ENCODE measurements at places on chromosomes 1 and 21.

GRCh38 chr1:70504821-70505193 lies 93.7 kb downstream of the CTH start:
- H3K36me3 ChIP-seq: no peaks in the 10 kb centered on the region
- DNase-seq: no peak
- H3K27ac ChIP-seq: no peak overlapping the region
- H3K4me3 ChIP-seq: no peak overlapping the region

DNA sequence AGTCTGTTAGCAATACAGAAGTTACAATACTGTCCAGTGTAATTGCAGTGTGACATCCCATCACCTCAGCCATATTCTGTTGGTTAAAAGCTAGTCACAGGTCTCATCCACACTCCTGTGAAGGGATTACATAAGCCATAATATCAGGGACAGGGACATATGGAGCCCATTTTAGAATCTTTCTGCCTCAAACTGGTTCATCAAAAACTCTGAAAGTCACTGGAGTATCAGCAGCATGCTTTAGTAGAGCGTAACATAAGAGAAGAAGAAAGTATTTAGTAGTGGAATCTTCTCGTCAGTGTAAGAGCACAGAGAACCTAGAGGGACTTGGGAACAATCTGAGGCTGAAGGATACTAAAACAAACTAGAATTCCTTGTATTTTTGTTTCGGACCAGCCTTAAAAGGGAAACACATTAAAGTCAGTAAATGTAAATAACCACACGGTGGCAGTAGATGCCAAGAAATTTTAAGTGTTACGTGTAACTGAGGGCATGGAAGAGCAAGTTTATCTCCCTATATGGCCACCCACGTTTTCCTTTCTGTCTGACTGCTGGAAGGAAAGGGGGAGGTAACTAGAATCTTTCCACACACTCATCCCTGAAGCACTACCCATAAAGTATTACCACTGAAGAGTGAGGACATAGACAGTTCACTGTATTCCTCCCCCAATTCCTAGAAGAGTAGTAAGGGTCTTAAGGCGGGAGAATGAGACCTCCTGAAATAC lies 41.6 kb upstream of the AGL start:
- H3K4me3 ChIP-seq: no peak overlapping the region
- peaks cover 5% of the 10 kb centered on the region for H3K4me1 ChIP-seq
- peaks cover 12% of the 10 kb centered on the region for H3K27me3 ChIP-seq
- H3K36me3 ChIP-seq: no peaks in the 10 kb centered on the region
- DNase-seq: peak; percentile 20

- H3K4me1 ChIP-seq: peaks cover 23% of the 10 kb centered on the region
- no peak for DNase-seq
- H3K27ac ChIP-seq: peak overlapping the region; percentile 63
- H3K27me3 ChIP-seq: no peaks in the 10 kb centered on the region
Measured at GRCh38 chr1:92505015-92505692, 18.4 kb upstream of the GFI1 start.

DNA sequence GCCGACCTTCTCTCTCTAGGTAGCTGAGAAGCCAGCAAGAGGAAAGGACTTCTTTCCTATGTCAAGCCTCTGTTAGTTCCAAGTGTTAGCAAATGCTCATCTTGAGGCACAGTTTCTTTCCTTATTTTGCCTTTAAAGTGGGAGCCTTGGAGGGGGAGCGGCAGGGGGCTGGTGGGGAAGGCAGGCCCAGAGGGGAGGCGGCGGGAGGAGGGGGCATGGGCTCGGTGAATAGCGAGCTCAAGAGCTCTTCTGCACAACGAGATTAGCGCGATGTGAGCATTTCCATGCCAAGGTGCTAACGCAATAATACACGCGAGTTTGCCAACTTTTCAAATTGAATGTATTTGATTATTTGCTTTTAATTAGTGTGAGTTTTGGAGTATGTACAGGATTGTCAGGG lies 372.6 kb downstream of the RPS6KC1 start:
- H3K27me3 ChIP-seq: no peaks in the 10 kb centered on the region
- no peak for DNase-seq
- no peaks in the 10 kb centered on the region for H3K4me1 ChIP-seq
- no peak overlapping the region for H3K4me3 ChIP-seq

DNA sequence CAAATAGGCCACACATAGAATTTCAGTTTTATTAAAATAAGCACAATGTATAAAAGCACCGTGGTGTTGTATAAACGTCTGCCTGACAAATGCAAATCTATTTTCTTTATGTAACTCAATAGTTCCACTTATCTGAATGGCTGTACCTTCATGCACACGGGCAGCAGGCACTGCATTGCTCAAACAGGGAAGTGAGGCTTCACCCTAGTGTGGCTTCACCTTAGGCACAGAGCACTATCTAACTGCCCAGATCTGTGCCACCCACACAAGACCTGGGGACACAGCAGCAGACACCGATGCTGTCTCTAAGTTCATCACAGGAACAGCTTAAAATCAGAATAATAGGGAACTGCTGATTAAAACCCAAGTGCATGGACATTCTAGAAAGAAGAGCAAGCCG lies 6.0 kb upstream of the KNCN start:
- no peaks in the 10 kb centered on the region for H3K4me1 ChIP-seq
- H3K4me3 ChIP-seq: no peak overlapping the region
- DNase-seq: no peak

- H3K27me3 ChIP-seq: no peaks in the 10 kb centered on the region
- H3K36me3 ChIP-seq: peaks cover 36% of the 10 kb centered on the region
- H3K4me3 ChIP-seq: peak within 1 kb of the TSS; percentile 96
- peaks cover 26% of the 10 kb centered on the region for H3K4me1 ChIP-seq
- peak; percentile 89 for DNase-seq
Measured at GRCh38 chr1:101025657-101026429, at the start of gene DPH5. TSS of gene DPH5 (minus strand) at chr1:101025784. CDS start at chr1:101025443, 341 bp downstream.

All from stimulated activated naive B cell treated with anti-CD40 and anti-IgM and Interleukin-4, amounts not matched to agents 10 μg/mL and 1 μg/mL and 100 μg/mL, for 72 hours (primary cell).